ENCODE measurements at places on chromosomes 1 and 21.

DNA sequence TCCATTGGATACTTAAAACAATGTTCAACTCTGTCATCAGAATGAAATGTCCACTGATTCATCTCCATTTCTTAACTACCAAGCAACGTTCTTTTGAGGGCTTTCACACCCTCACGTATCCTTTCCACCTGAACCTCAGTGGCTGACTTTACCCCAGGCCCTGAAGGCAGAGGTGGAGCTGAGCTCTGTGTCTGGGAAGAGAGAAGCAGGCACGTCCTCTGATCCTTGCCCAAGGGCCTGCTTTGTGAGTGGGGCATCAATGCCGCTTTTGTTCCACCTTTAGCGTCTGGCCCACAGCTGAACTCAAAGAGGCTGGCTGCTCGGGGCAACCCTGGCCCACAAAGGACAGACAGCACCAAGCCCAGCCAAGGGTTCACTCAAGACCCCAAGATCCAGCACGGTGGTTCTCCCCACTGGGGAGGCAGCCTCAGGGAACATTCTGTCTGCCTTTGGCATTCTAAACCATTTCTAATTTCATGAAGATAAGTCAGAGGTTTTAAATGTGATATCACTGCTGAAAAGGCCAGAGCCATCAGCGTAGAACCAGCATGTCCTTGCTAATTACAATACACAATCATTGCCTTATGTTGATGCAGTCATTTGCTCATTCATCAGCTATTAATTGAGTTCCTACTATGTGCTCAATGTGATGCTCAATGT, 126.0 kb upstream of the UBE2U start:
- DNase-seq, result no peak

DNA sequence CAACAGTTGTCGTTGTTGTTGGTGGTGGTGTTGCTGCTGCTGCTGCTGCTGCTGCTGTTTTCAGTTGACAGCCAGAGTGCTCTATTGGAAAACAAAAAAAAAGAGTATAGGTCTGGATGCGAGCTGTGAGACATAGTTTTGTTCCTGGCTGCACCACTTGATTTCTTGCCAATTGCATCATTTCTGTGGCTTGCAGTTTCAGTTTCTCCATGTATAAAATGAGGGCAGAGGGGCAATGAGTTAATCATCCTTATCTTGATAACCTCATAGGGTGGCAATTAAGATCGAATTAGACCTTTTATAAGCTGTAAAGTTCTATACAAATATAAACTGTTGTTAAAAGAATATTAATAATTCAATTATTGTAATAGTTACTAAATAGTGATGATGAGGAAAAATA, 156.7 kb downstream of the DMRTA2 start:
- DNase-seq, result no peak

- peak; percentile 59 for DNase-seq
Measured at GRCh38 chr1:198175423-198176170, 18.8 kb downstream of the NEK7 start.

DNA sequence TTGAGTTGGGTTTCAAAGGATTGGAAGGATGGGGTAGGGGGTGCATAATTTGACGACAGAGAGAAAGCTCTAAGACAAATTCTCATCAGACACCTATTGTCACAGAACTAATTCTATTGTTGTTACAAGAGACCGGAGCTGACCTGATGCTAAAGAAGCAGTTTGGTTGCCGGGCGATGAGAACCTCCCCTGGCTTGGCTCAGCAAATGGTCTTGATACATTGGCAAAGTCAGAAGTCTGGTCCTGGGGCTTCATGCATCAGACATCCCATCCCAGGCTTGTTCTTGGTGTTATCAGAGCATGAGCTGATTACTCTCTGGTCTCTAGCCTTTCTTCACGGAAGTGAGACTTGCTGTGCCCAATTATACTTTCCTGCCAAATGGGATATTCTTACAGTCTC, 15.4 kb downstream of the TRIM67 start:
- DNase-seq, result no peak

- DNase-seq, result no peak
Measured at GRCh38 chr21:34570313-34570712, 44.6 kb downstream of the RCAN1 start.

- peak; percentile 74 for DNase-seq
Measured at GRCh38 chr1:241627453-241628259, 12.5 kb downstream of the CHML start.

DNA sequence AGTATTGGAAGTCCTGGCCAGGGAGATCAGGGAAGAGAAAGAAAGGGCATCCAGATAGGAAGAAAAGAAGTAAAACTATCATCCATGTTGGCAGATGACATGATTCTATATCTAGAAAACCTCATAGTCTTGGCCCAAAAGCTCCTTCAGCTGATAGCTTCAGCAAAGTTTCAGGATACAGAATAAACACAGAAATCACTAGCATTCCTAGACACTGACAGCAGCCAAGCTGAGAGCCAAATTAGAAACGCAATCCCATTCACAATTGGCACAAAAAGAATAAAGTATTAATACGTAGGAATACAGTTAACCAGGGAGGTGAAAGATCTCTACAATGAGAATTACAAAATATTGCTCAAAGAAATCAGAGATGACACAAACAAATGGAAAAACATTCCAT, 44.6 kb downstream of the ZFYVE9 start:
- no peak for DNase-seq

DNA sequence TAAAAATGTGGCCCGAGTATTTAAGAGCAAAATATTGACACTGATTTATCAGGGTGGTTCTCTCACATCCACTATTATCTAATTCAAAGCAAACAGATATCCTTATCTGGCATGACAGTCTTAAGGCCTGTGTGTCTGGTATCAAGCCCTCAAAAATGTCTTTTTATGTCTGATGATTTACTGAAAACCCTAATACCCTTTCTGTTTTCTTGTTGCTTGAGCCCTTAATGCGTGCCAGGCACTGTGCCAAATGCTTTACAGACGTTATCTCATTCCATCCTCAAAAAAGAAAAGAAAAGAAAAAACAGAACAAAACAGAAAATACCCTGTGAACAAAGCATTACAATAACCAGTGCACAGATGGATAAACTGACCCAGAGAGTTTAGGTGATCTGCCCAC, 5.7 kb downstream of the DUSP23 start:
- no peak for DNase-seq

- no peak for DNase-seq
Measured at GRCh38 chr1:171122893-171123292, 32.2 kb downstream of the FMO3 start.

GRCh38 chr1:208418667-208419066, 174.5 kb upstream of the PLXNA2 start:
- no peak for DNase-seq

GRCh38 chr1:153231785-153232184, 14.4 kb downstream of the PRR9 start:
- no peak for DNase-seq

DNA sequence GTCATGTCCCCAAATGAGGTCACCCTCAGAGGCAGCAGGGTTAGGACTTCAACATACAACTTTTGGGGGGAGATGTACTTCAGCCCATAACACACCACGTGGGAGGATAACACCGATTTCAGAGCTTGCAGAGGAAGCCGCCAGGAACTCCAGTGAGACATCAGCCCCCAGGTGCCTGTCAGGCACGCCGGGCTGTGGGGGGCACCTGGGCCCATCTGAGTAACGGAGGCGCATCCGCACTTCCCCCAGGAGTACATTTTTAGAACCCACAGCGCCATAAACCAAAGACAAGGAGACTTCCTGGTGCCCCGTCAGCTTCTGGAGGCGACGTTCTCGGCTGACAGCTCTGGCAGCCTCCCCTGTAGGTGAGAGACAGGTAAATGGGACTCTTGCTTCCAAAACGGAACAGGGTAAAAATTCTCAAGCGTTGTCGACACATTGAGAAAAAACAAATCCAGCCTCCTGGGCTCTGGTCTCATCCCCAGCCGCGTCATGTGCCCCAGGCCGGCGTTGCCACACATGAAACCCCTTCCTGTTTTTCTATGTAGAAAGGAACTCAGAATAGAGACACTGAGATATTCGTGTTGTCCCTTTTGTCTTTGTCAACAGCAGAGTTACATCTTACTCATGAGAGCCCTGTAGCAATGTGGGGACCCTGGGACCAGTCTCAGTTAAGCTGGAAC, 93.3 kb downstream of the PDE9A start:
- peak; percentile 65 for DNase-seq

DNA sequence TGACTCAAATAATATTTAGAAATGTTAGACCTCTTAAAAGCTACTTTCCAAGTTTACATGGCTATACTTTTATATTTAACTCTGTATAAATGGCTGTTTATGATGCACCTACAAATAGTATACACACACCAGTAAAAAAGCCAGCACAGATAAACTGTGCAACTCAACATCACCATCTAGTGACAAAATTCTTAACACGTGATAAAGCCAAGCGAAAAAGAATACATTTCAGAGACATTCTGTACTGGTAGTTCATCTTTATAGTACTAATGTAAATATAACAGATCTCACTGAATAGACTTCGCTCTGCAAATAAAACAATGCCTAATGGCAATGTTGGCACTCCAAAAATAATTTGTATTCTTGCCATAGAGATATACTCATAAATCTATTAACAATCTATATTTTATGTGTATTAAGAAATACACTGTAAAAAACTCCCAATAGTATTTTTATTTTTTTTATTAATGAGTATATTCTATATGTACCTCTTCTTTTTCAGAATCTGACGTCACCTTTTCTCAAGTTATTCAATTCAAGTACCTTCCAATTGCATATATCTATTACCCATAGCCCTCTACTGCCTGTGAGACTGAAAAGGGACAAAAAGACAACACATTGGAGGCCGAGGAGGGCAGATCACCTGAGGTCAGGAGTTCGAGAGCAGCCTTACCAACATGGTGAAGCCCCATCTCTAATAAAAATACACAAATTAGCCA, 100.2 kb downstream of the DPYD start:
- DNase-seq, result peak; percentile 30

GRCh38 chr1:245707941-245708340, 553.2 kb downstream of the KIF26B start:
- no peak for DNase-seq

DNA sequence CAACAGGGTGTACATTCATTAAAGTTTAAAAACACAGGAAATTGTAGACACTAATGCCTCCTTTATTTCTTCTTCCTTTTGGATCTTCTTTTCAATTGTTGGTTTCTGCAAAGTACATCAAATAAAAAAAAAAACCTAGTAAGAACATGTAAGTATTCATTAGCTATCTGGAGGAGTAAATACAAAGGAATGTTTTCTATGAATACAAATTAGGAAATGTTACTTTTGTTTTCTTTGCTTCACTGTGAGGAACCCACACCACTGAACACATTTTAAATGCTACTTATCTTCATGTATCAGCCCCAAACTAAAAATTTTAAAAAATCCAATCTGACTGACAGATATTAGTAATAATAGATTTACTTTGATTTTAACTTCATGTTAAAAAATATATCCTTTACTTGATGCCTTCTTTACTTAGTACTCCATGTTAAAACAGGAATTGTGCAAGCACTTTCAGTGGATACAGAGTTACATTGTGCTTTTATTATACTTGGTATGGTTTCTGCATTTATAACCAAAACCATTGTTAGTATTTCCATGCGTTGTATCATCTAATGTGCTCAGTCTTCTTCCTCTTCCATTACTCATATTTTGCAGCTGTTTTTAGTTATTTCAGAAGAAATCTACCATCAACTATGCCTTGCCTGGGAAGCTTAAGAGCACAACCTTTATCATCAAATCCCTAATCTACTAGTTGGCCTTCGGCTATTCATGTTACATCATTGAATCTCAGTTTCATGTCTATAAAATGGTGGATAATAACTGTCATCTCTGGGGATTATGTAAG, 236.9 kb upstream of the DPYD start:
- DNase-seq, result no peak

- no peak for DNase-seq
Measured at GRCh38 chr1:86423473-86423872, 498 bp upstream of the CLCA2 start.

GRCh38 chr1:236282425-236282716, 613 bp upstream of the ERO1B start:
- DNase-seq, result no peak

DNA sequence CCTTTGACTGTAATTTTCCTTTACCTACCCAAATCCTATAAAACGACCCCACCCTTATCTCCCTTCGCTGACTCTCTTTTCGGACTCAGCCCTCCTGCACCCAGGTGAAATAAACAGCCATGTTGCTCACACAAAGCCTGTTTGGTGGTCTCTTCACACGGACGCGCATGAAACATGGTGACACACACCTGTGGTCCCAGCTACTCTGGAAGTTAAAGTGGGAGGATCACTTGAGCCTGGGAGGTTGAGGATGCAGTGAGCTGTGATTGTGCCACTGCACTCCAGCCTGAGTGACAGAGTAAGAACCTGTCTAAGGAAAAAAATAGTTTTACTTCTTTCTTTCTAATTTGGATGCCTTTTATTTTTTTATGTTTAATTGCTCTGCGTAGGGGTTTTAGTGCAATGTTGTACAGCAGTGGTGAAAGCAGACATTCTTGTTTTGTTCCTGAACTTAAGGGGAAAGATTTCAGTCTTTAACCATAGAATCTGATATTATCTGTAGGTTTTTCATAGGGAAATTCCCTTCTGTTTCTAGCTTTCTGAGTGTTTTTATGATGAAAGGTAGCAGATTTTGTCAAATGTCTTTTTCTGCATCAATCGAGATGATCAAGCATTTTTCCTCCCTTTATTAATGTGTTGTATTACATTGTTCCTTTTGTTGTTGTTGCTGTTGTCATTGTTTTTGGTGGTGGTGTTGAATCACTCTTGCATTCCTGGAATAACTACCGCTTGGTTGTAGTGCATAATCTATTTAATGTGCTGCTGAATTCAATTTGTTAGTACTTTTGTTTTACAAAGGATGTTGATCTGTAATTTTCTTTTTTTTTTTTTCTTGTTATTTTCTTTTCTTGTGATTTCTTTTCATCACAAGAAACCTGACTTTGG, 497.4 kb downstream of the DISC1 start:
- DNase-seq, result no peak

- DNase-seq, result no peak
Measured at GRCh38 chr1:212879947-212880690, 22.0 kb downstream of the FLVCR1 start.

All from CD4-positive, alpha-beta T cell treated with Interleukin-17A for 1 hour (primary cell).